ENCODE measurements at places on chromosomes 16 and 17.

GRCh38 chr17:57948555-57949420 is 6.4 kb downstream of the CUEDC1 start:
- DNase-seq, result no peak

- no peak for DNase-seq
These were observed 181.2 kb upstream of the COX10 start for GRCh38 chr17:13888056-13888609.

GRCh38 chr16:22075043-22075757 is 17.1 kb upstream of the VWA3A start:
- no peak for DNase-seq

GRCh38 chr16:19127205-19127604 is 13.4 kb downstream of the ITPRIPL2 start:
- no peak for DNase-seq

DNA sequence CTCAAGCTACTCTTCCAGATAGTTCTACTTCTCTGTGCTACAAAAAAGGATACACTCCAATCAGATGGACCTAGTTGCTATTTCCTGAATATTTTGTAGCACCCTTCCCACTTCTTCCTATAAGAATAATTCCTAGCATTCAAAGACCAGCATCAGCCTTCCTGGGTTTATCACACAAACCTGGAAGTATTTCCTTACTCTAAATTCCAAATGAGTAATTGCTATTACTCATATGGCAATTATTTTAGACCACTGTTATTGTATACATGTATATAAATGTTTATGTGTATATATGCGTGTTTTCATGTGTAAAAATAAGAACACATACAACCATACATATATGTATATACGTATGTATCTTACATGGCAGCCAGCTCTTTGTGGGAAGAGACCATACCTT is 130.6 kb downstream of the MYO1D start:
- DNase-seq, result no peak
